ENCODE measurements at places on chromosomes 5 and 9. TPM values are rescaled to one million over a fixed set of nuclear protein-coding genes. Genes with fewer than 3 reads are reported as not detected.

Gene OLFM1
- 41.2 TPM for total RNA-seq

Gene FABP6
- total RNA-seq = 1.5 TPM

Gene SPARC
- 3,811 TPM for total RNA-seq

Gene MRPS30
- total RNA-seq = 119 TPM

Gene BSPRY
- total RNA-seq = not detected

Gene EGFLAM
- total RNA-seq = not detected

Gene ZNF608
- total RNA-seq = 1.8 TPM

Gene CDKN2B
- not detected for total RNA-seq

Gene LVRN
- total RNA-seq = not detected
